Activated naive CD4-positive, alpha-beta T cell (primary cell): ENCODE measurements at places on chromosomes 12 and 14.

GRCh38 chr12:78099806-78100205 is 269.1 kb downstream of the NAV3 start:
- DNase-seq: no peak

DNA sequence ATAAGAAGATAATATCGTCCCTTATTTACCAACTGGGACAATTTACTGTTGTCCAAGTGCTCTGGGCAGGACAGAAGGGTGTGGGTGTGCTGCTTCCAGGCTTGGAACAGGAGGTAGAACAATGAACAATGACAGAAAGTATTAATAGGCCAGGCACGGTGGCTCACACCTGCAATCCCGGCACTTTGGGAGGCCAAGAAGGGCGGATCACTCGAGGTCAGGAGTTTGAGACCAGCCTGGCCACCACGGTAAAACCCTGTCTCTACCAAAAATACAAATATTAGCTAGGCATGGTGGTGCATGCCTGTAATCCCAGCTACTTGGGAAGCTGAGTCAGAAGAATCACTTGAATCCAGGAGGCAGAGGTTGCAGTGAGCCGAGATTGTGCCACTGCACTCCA is 2.5 kb downstream of the IFI27 start:
- DNase-seq: no peak

GRCh38 chr12:113298861-113299545 is 35.9 kb downstream of the SLC8B1 start:
- no peak for DNase-seq

- no peak for DNase-seq
Measured at GRCh38 chr12:94379479-94380113, 80.1 kb downstream of the CEP83 start.

- DNase-seq: no peak
Measured at GRCh38 chr14:89965839-89966238, 10.1 kb downstream of the TDP1 start.

DNA sequence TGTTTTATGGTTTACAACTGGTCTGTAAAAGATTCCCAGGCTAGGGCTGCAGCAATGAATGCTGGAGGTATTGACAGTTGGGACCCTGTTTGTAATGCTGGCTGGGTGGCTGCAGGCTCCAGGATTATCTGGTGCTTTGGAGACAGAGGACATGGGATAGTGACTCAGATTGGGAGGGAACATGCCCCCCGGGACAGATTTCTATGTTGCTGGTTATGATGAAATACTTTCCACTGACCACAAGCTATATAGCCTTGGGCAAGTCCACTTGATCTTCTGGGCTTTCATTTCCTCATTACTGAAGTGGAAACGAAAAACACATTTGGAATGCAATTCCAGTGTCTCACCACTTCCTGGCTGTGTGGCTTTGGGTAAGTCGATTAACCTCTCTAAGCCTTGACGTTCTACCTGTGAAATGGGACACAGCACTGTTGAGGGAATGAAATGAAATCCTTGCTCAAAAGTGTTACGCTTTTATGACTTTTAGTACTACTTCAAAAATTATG is 6.3 kb upstream of the TPCN1 start:
- DNase-seq: no peak

- no peak for DNase-seq
Measured at GRCh38 chr14:101320396-101320795, 240.9 kb upstream of the DIO3 start.

GRCh38 chr14:92259613-92260357 is 63.2 kb upstream of the SLC24A4 start:
- no peak for DNase-seq

DNA sequence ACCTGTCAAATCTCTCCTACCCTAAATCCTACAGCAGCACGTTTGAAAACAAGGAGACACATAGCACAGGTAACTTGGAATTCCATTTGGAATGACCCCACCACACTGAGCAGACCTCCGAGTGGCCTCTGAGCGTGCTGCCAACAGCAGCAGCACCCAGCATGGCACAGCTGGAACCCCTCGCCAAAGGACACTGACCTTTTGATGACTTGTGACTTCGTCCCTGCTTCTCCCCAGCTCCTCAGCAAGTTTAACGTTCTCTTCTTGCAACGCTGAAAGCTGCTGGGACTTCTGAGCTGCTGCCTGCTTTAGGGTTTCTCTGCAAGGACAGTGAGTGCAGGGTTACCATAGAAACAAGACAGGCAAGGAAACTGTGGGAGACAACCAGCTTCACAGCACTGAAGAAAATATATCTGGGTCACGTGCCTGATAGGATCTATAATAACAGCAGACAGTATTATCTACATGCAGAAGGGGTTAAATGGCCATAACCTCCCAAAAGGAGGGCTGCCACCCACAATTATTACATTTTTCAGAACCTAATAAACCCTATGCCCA is 43.3 kb upstream of the VPS33A start:
- DNase-seq: no peak

- DNase-seq: no peak
Measured at GRCh38 chr14:84694161-84694560, 835.8 kb upstream of the FLRT2 start.

DNA sequence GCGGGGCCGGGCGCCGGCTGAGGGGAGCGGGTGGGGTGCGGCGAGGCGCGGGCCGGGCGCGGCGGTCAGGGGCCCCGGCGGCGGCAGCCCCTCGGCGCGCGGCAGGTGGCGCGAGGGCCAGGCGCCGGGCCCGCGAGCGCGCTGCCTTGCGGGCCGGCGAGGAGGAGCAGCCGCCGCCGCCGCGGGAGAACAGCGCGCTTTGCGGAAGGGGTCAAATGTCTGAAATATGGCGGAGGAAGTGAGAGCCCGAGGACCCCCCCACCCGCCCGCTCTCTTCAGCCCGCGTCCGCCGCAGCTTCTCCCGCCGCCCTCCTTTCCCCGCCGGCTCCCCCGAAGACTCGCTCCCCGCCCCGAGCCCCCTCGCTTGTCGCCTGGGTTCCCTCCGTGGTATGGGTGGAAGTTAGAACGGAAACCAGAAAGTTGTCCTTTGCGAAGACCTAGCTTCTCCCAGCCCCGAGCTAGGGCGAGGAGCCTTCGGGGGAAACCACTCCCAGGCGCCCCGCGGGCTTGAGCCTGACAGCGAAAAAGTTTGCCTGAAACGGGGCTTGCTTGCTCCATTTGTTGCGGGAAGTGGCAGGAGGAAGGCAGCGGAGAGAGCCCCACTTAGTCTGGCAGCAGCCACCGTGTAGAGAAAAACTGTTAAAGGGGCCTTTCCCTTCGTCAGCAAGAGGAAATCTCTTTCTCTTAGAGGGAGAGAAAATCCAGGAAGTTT is 551 bp downstream of the RAP1B start:
- DNase-seq: peak; percentile 52

GRCh38 chr14:93884950-93885349 is 42.2 kb upstream of the FAM181A start:
- no peak for DNase-seq

DNA sequence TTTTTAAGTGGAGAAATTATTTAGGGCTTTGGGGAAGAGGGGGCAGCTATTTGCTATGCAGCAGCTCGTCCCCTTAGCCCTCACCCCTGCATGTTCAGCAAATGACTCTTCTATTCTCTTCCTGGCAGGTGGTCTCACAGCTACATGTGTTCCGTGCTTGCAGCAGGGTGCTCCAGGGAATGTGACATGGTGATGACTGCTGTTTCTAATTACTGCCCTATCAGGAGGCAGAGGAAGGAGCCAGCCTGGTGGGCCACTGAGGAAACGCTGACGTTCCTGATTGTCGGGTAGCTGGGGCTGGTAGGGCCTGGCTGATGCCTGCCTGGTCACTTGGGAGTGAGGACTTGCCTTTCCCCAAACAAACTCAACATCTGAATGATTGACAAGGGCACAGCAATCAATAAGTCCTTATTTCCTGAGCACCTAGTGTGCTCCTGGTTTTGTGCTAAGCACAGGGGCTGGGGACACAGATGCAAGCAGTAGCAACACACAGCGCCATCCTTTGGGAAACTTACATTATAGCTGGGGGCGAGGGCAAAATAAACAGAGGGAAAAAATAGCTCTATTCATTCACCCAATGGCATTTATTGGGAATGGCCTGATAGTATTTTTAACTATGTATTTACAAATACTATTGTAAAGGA is 377.8 kb downstream of the FUT8 start:
- no peak for DNase-seq

DNA sequence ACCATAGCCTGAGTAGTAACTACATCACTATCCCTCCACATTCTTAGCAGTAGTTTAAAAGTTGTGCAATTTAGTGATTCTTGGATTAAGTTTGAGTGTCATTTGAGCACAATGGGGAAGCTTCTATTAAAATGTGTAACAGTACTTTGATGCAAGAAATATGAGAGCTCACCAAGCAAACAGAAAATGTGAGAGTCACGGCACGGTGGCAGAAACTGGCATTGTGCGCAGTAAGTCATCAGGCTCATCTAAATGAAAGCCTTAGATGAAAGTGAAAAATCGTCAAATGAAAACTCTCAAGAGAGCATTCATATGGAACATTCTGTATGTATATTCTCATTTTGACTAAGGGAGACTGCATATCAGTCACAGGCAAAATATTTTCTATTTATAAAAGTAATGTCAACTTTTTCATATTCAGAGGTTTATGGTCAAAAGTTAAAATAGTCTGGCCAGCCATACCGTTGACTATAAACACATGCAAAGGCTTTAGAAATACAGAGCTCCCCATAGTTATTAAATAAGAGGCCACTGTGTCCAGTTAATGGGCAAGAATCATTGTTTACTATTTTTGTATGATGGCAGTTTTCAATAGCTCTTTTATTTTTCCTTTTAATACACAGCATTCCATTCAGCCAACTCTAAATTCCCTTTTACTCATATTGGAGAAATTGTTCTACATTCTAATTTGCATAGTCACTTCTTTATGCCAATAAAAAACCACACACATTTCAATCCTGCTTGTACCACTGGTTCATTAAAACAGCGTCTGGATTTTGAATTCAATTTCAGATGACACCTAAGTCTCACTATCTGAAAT is 167.9 kb downstream of the PRKD1 start:
- DNase-seq: no peak

DNA sequence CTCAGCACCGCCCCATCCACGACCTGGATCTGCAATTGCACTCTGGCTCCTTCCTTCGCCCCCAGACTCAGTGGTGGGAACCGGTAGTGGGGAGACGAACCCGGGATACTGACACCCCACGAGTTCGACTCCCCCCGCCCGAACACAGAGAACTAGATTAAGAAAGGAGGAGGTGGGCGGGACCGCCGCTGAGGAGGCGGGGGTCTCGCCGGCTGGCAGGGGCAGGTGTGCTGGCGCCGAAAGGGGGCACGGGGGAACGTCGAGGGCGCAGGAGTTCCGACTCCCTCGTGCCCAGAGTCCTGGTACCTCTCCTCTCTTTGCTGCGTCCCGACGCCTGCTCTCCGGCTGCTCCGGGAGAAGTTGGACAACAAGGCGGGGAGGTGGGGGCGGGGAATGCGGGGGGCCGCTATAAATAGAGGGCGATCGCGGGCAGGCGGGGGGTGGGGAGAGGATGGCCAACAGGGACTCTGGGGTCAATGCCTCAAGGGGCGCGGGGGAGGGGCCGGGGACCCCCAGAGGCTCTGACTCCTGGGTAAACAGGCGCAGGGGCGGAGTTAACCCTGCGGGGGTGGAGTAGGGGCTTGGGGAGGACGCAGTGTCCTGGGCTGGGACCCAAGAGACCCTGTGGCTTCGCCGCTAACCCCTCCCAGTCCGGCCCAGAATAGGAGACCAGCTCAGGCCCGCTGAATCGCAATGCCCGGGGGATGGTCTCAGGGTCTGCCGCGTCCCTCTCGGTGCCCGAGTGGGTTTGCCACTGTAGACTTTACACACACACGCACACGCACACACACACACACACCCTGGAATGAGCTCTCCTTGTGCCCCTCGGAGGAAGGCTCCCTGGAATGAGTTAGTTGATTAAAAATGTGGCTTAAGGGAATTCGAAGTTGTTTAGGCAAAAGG is 761 bp upstream of the NDRG2 start:
- DNase-seq: no peak

GRCh38 chr14:60151715-60152114 is 13.5 kb downstream of the DHRS7 start:
- peak; percentile 14 for DNase-seq

GRCh38 chr14:25400607-25401206 is 350.8 kb upstream of the STXBP6 start:
- no peak for DNase-seq
